H1 (cell line): ENCODE measurements at places on chromosomes 2 and 18. TPM values are rescaled to one million over a fixed set of nuclear protein-coding genes. Genes with fewer than 3 reads are reported as not detected.

The FEV gene
- total RNA-seq = not detected in 2 replicates

The MCEE gene
- total RNA-seq = 14.1 and 15.5 TPM in 2 replicates

The RFX8 gene
- 0.60 and 1.3 TPM in 2 replicates for total RNA-seq

The MORN2 gene
- 9.7 and 11.3 TPM in 2 replicates for total RNA-seq

The GALNT5 gene
- 0.06 TPM in 1 of 2 replicates, not detected in the other for total RNA-seq
